ENCODE measurements at places on chromosomes 1 and 21. TPM values are rescaled to one million over a fixed set of nuclear protein-coding genes. Genes with fewer than 3 reads are reported as not detected.

The YARS1 gene
- total RNA-seq: 86.1 TPM

DNA sequence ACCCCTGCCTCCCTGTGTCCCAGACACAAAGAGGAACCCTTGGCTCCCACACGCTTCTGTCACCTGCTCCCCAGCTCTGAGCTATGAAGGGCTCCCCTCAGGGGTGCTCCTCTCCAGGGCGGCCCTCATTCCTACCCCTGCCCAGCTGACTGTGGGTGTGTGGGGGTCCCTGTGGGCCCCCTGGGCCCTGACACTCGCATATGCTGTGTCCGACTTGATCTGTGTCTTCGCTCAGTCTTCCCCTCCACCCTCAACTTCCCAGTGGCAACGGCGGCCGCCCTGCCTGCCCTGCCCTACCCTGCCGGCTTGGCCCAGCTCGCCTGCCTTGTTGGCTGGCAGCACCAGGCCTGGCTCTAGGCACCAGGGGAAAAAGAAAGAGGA lies 1.2 kb downstream of the KCNQ4 start:
- no peak for DNase-seq

DNA sequence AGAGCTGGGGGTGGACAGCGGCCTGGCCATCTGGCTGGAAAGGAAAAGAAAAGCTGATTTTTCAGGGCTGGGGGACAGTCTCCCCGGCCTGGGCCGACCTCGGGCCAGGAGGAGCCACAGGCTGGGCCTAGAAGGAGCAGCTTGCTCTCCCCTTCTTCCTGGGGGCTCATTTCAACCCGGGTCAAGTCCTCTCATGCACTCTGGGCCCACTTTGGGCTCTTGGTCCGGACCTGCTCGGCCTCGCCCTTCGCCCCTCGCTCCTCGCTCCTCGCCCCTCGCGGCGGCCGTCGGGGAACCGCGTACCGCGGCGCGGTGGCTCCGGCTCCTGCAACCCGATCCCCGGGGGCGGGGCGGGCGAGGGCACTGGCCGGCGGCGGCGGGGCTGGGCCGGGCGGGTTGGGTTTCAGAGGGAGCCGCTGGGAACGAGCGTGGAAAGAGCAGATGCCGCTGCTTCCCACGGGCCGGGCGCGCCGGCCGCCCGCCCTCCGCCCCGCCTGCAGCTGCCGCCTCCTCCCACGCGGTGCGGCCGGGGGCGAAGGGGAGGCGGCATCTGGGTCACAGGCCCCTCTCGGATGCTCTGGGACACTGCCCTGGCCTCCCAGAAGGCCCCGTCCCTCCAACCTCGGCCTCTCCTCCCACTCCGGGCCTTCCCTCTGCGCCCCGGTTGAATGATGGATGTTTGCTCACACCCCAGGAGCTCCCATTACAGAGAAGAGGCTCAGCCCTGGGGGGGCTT lies 6.6 kb downstream of the HEYL start:
- DNase-seq: peak; percentile 88

The FCRL5 gene
- total RNA-seq: 10.3 TPM

DNA sequence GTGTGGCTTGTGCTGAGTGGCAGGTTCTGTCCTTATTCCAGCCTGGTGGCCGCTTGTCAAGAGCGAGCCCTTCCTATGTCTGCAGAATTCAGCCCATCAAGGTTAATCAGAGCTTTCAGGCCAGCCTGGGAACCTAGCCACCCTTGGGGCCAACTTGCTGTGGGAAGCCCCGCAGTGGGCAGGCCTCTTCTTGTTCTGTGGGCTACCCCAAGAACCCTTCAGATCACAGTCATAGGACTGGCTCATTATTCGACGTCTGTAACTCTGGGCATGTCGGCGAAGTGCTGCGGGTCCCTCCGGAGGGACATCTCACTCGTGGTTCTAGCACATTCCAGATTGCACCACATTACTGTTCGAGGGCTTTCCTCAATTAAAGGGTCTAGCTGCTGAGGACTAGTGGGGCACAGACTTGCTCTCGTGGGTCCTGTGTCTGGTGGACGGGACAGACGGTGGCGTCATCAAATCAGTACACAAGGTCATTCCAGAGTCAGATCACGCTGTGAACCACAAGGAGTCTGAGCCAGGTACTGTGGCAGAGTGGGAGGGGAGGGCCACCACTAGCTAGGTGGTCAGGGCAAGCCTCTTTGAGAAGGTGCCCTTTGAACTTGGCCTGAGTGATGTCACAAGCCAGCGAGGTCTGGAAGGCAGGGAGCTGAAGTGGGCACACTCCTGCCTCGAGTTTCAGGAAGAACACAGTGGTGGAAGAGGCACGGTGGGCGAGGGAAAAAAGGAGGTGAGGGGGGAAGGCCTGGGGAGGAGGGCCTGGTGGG lies 20.3 kb upstream of the TNFRSF1B start:
- DNase-seq: no peak

- DNase-seq: peak; percentile 61
Observed at GRCh38 chr1:9809100-9809510, 14.7 kb downstream of the CLSTN1 start.
